ENCODE measurements at places on chromosomes 1 and 21. TPM values are rescaled to one million over a fixed set of nuclear protein-coding genes. Genes with fewer than 3 reads are reported as not detected.

DNA sequence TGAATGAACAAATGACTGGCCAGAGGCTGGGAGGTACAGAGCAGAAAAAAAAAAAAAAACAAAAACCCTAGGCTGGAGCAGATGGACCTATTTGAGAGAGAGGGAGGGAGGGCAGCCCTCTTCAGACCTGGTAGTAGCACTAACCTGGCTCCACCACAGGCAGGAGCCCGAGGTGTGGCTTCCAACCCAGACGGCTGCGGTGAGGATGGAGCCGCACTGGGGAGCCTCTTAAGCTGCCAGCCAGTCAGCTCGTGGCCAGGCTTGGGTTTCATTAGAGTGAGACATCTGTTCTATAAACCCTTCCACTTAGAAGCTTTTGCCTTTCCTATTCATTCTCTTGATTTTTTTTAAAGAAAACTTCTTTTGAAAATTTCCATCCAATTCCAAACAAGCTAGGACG lies 16.8 kb downstream of the LGR6 start:
- no peak overlapping the region for H3K27ac ChIP-seq
- H3K27me3 ChIP-seq = no peaks in the 10 kb centered on the region
- H3K4me3 ChIP-seq = no peak overlapping the region
- no peaks in the 10 kb centered on the region for H3K4me1 ChIP-seq
- no peak for DNase-seq

- no peaks in the 10 kb centered on the region for H3K27me3 ChIP-seq
- DNase-seq = no peak
- H3K4me1 ChIP-seq = no peaks in the 10 kb centered on the region
- no peaks in the 10 kb centered on the region for H3K36me3 ChIP-seq
- H3K4me3 ChIP-seq = no peak overlapping the region
Observed at GRCh38 chr1:71908303-71908702, 374.0 kb downstream of the NEGR1 start.

DNA sequence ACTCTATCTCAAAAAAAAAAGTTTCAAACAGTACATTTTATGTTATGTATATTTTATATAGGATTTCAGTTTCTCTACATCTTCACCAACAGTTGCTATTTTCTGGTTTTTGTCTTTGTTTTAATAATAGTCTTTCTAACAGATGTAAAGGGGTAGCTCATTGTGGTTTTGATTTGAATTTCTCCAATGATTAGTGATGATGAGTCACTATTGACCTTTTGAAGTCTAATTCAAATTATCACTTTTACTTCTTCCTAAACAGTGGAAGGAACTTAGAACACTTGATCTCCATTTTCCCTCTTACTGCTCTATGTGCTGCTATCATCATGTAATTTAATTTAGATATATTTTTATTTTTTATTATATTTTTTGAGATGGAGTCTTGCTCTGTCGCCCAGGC lies 31.7 kb upstream of the SHCBP1L start:
- H3K36me3 ChIP-seq = no peaks in the 10 kb centered on the region
- H3K27ac ChIP-seq = no peak overlapping the region
- no peak overlapping the region for H3K4me3 ChIP-seq
- H3K27me3 ChIP-seq = no peaks in the 10 kb centered on the region

GRCh38 chr1:153977250-153978240 lies at the start of gene JTB:
JTB (minus strand) TSS chr1:153977674; CDS start chr1:153977252, 422 bp downstream.
- H3K27ac ChIP-seq = peak within 1 kb of the TSS; percentile 88
- H3K27me3 ChIP-seq = no peaks in the 10 kb centered on the region
- peaks cover 7% of the 10 kb centered on the region for H3K4me1 ChIP-seq
- peak within 1 kb of the TSS; percentile 83 for H3K4me3 ChIP-seq

- no peaks in the 10 kb centered on the region for H3K36me3 ChIP-seq
- no peaks in the 10 kb centered on the region for H3K27me3 ChIP-seq
- H3K4me3 ChIP-seq = peak within 1 kb of the TSS; percentile 86
- DNase-seq = peak; percentile 90
Observed at GRCh38 chr21:43775795-43776430, at the start of gene CSTB. CSTB (minus strand) TSS chr21:43776308; CDS start chr21:43776269, 39 bp downstream.

DNA sequence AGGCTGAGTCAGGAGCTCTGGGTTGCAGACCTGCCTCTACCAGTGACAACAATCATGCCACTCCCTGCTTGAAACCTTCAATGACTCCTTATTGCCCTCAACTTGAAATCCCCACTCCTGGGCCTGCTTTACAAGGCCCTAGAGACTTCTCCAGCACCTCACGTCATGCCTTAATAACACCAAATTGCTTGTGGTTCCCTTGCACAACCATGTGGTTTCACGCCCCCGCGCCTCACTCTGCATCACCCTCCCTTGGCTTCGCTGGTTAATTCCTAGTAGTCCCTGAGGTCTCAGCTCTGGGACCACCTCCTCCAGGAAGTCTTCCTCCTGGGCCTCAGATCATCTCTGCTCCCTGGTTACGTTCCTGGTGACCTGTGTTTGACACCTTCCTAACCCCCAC lies 33.0 kb downstream of the EPHA2 start:
- no peaks in the 10 kb centered on the region for H3K36me3 ChIP-seq
- DNase-seq = no peak
- peaks cover 9% of the 10 kb centered on the region for H3K4me1 ChIP-seq

The PCBP3 gene
- 58.3 TPM for total RNA-seq

The GUCA2B gene
- total RNA-seq = not detected

The USH2A gene
- total RNA-seq = 2.5 TPM

The PROK1 gene
- 70.6 TPM for total RNA-seq

Data from testis (tissue), 5 donors.